ENCODE measurements at places on chromosomes 3 and 15.

DNA sequence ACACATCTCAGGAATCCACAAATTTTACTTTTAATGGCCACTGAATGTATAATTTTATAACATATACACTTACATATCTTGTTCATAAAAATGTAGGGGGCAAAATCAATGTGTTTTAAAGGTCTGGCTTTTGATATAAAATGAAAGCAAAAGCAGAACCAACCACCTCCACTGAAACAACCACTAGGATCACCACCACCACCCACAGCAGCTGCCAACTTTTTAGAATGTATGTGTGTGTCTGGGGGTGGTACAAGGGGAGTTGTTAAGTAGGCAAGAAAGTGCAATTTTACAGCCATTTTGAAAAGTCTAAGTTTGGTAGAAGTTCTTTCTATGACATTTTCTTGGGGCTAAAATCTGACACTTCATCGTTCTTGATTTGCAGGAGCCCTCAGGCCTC is 44.0 kb downstream of the OTOL1 start:
- DNase-seq = no peak

- no peak for DNase-seq
Measured at GRCh38 chr3:128482175-128482574, 10.8 kb downstream of the GATA2 start.

- DNase-seq = no peak
Measured at GRCh38 chr3:123337948-123338619, 110.8 kb downstream of the ADCY5 start.

DNA sequence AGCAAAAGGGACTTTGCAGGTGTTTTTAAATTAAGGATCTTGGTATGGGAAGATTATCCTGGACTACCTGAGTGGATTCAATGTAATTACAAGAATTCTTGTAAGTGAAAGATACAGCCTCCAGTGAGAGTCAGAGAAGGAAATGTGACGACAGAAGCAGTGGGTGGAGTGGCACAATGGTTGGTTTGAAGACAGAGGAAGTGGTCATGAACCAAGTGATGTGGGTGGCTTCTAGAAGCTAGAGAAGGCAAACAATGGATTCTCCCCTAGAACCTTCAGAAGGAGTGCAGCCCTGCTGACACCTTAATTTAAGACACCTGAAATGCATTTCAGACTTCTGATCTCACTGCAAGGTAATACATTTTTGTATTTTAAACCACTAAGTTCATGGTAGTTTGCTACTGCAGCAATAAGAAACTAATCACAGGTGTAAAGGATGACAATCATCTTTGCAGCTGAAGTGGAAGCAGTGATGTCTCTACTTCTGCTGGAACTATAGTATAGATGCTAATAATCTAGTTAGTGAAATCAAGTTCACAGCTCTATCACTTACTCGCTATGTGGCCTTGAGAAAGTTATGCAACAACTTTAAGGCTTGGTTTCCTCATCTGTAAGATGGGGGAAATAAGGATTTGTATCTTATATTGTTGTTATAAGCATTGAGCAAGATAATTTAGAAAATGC is 403.4 kb upstream of the SUCLG2 start:
- DNase-seq = no peak

All from left kidney (tissue), 8 donors.